COR-L47 (cell line): ENCODE measurements at places on chromosomes 6 and 20.

DNA sequence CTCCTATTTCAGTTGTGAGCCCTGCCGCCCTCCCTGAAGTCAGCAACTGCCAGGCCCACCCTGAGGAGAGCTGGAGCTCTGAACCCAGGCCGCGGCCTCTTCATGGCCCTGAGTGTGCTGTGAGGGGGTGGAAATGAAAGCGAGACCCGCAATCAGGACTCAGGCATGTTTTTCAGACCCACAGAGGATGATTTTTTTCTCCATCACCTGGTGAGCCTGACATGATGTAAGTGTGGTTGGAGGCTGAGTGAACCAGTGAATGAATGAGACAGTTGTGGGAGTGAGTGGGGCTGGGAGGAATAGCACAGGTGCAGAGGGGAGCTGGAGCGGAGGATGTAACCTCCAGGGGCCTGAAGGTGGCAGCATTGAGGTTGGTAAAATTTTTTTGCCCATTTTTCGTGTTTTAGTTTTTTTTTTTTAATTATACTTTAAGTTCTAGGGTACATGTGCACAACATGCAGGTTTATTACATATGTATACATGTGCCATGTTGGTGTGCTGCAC is 18.3 kb downstream of the RAET1L start:
- DNase-seq: no peak

GRCh38 chr6:90183587-90184333 is 112.9 kb downstream of the BACH2 start:
- DNase-seq: no peak

DNA sequence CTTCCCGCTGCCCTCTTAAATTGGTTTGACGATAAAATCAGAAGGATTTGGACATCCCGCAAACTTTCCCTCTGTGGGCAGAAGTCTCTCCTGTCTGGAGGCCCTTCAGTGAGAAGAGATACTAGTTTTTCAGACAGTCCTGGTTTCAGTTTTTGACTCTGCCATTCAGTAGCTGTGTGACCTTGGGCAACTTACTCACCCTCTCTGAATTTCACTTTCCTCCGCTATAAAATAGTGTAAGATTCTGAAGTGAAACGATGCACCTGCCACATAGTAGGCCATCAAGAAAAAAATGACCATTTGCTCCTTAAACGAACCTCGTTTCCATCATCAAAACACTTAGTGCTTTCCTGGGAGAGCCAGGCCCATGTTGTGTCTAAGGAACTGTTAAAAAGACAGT is 97.2 kb downstream of the LINC00237 start:
- no peak for DNase-seq

GRCh38 chr20:10111139-10111958 is 76.6 kb downstream of the ANKEF1 start:
- DNase-seq: peak; percentile 59

DNA sequence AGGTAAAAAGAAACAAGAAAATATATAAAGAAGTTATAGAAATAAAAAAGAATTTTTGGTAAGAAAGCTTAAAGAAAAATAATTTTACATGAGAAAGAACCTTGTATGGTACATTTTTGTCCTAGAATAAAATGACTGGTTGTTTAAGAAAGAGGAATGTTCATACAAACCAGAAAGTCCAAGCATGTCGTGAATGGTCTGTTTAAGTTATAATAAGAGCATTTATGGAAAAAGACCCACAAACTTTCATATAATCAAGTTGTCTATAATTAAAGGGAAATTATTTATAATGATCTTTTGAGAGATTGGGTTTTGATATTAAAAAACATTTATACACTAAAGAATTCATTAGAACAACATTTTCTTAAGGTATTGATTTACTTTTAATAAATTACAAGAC is 27.8 kb upstream of the FAM110A start:
- no peak for DNase-seq

DNA sequence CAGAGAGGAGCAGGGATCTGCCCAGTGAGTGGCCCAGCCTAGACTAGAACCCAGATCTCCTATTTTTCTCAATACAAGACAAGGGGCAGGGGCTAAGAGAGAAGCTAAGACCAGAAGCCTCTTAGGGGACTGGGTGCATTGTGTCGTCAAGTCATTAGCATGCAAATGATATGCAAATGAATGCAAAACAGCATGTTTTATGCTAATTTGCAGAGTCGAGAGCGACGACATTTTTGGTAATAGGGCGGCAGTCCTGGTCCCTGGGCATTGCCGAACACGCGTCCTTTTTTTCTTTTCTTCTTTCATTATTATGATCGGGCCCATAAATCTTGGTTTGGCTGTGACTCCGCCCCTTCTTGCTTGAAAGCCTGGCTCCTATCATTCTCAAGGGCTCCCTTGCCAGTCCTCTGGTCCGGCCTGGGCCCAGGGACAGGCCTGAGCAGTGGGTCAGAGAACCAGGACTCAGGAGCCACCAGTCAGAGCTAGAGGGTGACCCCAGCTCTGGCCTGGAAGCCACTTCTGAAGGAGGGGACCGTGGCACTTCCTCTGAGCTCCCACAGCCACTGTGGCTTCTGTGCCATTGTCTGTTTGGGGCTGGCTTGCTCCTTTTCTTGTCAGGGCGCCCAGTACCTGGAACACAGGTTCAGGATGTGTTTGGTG is 32.0 kb upstream of the SCRT2 start:
- DNase-seq: no peak
